Body of pancreas (tissue), 4 donors: ENCODE measurements at places on chromosomes 12 and 14. TPM values are rescaled to one million over a fixed set of nuclear protein-coding genes. Genes with fewer than 3 reads are reported as not detected.
A peak's percentile ranks its signal among the peaks of the same experiment; 100 is the strongest.

- H3K27me3 ChIP-seq, result no peaks in the 10 kb centered on the region
- no peaks in the 10 kb centered on the region for H3K36me3 ChIP-seq
- no peak overlapping the region for H3K27ac ChIP-seq
- H3K4me3 ChIP-seq, result no peak overlapping the region
- no peak for DNase-seq
Observed at GRCh38 chr14:56268673-56269072, 150.5 kb downstream of the PELI2 start.

DNA sequence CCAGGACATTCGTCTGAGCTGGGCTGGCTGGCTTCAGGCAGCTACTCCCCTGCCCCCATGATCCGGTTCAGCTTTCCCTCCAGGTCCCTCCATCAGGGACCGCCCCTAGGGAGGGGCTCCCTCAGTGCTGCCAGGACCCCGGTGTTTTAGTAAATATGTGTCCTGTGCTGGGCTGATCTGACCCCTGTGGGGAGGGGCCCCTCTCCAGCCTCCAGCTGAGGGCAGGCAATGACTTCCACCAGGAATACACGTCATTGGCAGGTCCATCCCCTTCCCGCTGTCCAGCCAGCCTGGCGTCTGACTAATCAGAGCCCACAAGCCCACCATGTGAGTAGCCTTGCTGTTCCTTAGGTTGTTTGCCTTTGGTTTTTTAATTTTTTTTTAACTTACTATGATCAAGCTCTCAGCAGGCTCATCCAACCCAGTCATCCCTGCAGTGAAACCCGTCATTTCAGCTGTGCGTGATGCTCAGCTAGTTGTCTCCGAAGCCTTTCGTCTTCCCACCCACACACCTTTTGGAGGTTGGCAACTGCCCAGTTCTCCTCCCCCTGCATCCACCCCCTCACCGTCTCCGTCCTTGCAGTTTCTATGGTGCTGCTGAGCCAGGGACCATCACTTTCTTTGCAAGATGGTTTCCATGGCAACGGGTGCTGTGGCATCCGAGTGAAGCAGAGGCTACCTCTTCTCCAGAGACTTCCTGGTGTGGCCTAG, 16.0 kb upstream of the SERPINA4 start:
- H3K27ac ChIP-seq, result no peak overlapping the region
- H3K27me3 ChIP-seq, result no peaks in the 10 kb centered on the region
- H3K4me1 ChIP-seq, result peaks cover 14% of the 10 kb centered on the region
- DNase-seq, result no peak

- H3K27ac ChIP-seq, result no peak overlapping the region
- no peaks in the 10 kb centered on the region for H3K36me3 ChIP-seq
- H3K4me3 ChIP-seq, result no peak overlapping the region
- no peaks in the 10 kb centered on the region for H3K27me3 ChIP-seq
- no peak for DNase-seq
Observed at GRCh38 chr12:70648831-70649230, 11.6 kb upstream of the PTPRB start.

GRCh38 chr12:66196806-66197205, 7.8 kb downstream of the IRAK3 start:
- DNase-seq, result no peak
- H3K36me3 ChIP-seq, result no peaks in the 10 kb centered on the region
- H3K4me3 ChIP-seq, result no peak overlapping the region
- H3K4me1 ChIP-seq, result no peaks in the 10 kb centered on the region
- H3K27me3 ChIP-seq, result no peaks in the 10 kb centered on the region

GRCh38 chr14:35938770-35939169, 112.6 kb downstream of the BRMS1L start:
- no peaks in the 10 kb centered on the region for H3K36me3 ChIP-seq
- H3K4me3 ChIP-seq, result no peak overlapping the region
- no peak for DNase-seq

GRCh38 chr12:47610686-47611252, 95.1 kb downstream of the RPAP3 start:
- H3K36me3 ChIP-seq, result no peaks in the 10 kb centered on the region
- no peak overlapping the region for H3K4me3 ChIP-seq
- no peak for DNase-seq
- no peaks in the 10 kb centered on the region for H3K4me1 ChIP-seq
- H3K27ac ChIP-seq, result no peak overlapping the region

GRCh38 chr14:69763761-69764510, 3.0 kb upstream of the SRSF5 start:
- H3K27ac ChIP-seq, result no peak overlapping the region
- no peaks in the 10 kb centered on the region for H3K27me3 ChIP-seq
- no peak overlapping the region for H3K4me3 ChIP-seq
- peaks cover 14% of the 10 kb centered on the region for H3K4me1 ChIP-seq

DNA sequence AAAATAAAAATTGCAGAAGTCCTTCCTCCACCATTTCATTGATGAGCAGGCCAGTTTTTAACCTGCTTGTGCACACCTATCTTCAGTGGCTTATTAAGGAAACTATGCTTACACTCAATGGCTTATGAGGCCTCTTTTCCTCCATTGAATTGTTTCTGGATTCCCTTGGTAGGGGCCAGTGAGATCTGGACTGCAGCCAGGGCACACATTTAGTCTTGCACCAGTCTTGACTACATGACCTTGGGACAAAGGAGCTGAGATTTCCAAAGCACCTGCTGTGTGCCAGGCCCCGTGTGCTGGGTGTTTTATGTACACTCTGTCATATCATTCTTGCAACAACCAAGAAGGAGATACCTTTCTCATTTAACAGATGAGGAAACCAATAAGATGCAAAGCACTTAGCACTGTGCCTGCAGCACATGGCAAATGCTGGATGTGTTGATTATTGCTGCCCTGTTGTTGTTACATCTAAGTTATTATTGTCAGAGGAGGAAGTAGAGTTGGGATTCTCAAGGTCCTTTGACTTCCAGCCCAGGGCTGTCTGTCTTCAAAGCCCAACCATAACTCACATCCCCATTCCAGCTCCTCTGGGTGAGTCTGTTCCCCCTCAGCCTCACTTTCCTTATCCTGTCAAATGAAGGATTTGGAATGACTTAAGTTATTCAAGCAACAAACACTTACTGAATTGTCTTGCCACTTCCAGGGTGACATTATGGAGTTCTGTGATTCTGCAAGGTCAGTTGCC, 31.6 kb upstream of the RIN3 start:
- no peaks in the 10 kb centered on the region for H3K36me3 ChIP-seq
- H3K27me3 ChIP-seq, result no peaks in the 10 kb centered on the region
- H3K27ac ChIP-seq, result no peak overlapping the region
- no peak overlapping the region for H3K4me3 ChIP-seq
- H3K4me1 ChIP-seq, result no peaks in the 10 kb centered on the region

- H3K27me3 ChIP-seq, result no peaks in the 10 kb centered on the region
- no peaks in the 10 kb centered on the region for H3K36me3 ChIP-seq
Observed at GRCh38 chr14:25006961-25007795, 42.8 kb downstream of the STXBP6 start.

- no peak overlapping the region for H3K27ac ChIP-seq
- H3K4me1 ChIP-seq, result peaks cover 18% of the 10 kb centered on the region
- H3K27me3 ChIP-seq, result no peaks in the 10 kb centered on the region
- no peak for DNase-seq
Observed at GRCh38 chr12:59075968-59076490, 155.7 kb upstream of the LRIG3 start.

DNA sequence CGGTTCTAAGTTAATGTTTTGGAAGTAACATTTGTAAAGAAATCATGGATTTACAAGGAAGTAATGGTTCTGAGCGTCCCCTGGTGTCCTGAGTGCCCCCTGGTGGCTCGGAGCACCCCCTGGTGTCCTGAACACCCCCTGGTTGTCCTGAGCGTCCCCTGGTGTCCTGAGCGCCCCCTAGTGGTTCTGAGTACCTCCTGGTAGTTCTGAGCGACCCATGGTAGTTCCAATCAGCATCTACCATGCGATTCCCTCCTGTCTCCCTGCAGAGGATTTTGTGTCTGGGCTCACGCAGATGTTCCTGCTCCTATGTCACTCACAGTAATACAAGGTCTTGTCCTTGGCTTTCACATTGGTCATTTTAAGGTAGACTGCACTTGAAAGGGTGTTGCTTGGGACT, 1352.9 kb downstream of the TMEM121 start:
- no peak overlapping the region for H3K27ac ChIP-seq
- H3K36me3 ChIP-seq, result no peaks in the 10 kb centered on the region
- no peak overlapping the region for H3K4me3 ChIP-seq
- H3K4me1 ChIP-seq, result no peaks in the 10 kb centered on the region

- no peak overlapping the region for H3K4me3 ChIP-seq
- DNase-seq, result no peak
- no peak overlapping the region for H3K27ac ChIP-seq
- peaks cover 21% of the 10 kb centered on the region for H3K36me3 ChIP-seq
Observed at GRCh38 chr14:71076462-71077092, 169.3 kb downstream of the PCNX1 start.

GRCh38 chr14:74347097-74347794, 1.0 kb upstream of the VRTN start:
- no peak overlapping the region for H3K27ac ChIP-seq
- H3K36me3 ChIP-seq, result no peaks in the 10 kb centered on the region
- H3K4me3 ChIP-seq, result no peak overlapping the region
- peaks cover 23% of the 10 kb centered on the region for H3K4me1 ChIP-seq
- DNase-seq, result no peak

- H3K27me3 ChIP-seq, result no peaks in the 10 kb centered on the region
- H3K27ac ChIP-seq, result peak overlapping the region; percentile 23
- H3K4me3 ChIP-seq, result no peak overlapping the region
- no peaks in the 10 kb centered on the region for H3K36me3 ChIP-seq
- DNase-seq, result no peak
- no peaks in the 10 kb centered on the region for H3K4me1 ChIP-seq
Observed at GRCh38 chr12:92457458-92458180, 245.2 kb upstream of the PLEKHG7 start.

- no peaks in the 10 kb centered on the region for H3K36me3 ChIP-seq
- H3K27ac ChIP-seq, result no peak overlapping the region
- no peak for DNase-seq
Observed at GRCh38 chr12:24080465-24080864, 131.0 kb upstream of the SOX5 start.

- no peaks in the 10 kb centered on the region for H3K4me1 ChIP-seq
- no peak overlapping the region for H3K4me3 ChIP-seq
- H3K27ac ChIP-seq, result no peak overlapping the region
- DNase-seq, result no peak
- no peaks in the 10 kb centered on the region for H3K36me3 ChIP-seq
- H3K27me3 ChIP-seq, result no peaks in the 10 kb centered on the region
Observed at GRCh38 chr14:30808576-30808975, 65.8 kb upstream of the COCH start.

DNA sequence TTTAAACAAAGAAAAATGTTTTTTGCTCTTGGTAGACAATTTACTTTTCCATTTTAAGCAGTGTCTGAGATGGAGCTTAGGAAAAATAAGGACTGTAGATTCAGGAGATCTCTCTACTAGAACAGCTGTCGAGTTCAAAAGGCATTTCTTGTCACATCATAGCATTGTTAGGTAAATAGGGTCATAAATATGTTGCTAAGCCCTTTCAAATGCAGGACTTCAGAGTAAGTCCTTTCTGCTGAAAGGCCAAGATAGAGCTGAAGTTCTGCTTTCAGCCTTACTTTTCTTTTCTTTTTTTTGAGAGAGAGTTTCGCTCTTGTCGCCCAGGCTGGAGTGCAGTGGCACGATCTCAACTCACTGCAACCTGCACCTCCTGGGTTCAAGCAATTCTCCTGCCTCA, 98.2 kb downstream of the SYNE2 start:
- H3K4me1 ChIP-seq, result no peaks in the 10 kb centered on the region
- H3K36me3 ChIP-seq, result no peaks in the 10 kb centered on the region
- DNase-seq, result no peak
- H3K27ac ChIP-seq, result no peak overlapping the region
- no peak overlapping the region for H3K4me3 ChIP-seq
- no peaks in the 10 kb centered on the region for H3K27me3 ChIP-seq

- no peaks in the 10 kb centered on the region for H3K27me3 ChIP-seq
- H3K36me3 ChIP-seq, result no peaks in the 10 kb centered on the region
- no peak overlapping the region for H3K27ac ChIP-seq
- no peak for DNase-seq
- H3K4me1 ChIP-seq, result no peaks in the 10 kb centered on the region
Observed at GRCh38 chr14:88359500-88359899, 26.0 kb upstream of the SPATA7 start.

DNA sequence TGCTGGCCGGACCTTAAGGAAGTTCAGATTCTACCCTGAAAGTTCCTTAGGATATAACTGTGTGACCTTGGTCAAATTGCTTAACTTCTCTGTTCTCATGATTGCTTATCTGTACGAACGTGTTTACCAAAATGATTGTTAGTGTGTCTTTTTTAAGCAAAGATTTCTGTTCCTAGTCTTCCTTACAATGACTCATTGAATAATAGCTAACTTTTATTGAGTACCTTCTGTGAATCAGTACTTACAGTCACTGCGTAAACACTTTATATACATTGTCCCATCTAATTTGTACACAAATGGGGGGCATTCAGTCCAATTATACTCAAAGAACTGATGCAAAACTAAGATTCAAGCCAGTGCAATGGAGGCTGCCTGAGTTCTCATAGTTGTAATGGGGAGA, 4.2 kb upstream of the TMEM30B start:
- H3K4me1 ChIP-seq, result peaks cover 38% of the 10 kb centered on the region
- DNase-seq, result no peak
- no peak overlapping the region for H3K4me3 ChIP-seq
- H3K36me3 ChIP-seq, result no peaks in the 10 kb centered on the region
- peak overlapping the region; percentile 23 for H3K27ac ChIP-seq

DNA sequence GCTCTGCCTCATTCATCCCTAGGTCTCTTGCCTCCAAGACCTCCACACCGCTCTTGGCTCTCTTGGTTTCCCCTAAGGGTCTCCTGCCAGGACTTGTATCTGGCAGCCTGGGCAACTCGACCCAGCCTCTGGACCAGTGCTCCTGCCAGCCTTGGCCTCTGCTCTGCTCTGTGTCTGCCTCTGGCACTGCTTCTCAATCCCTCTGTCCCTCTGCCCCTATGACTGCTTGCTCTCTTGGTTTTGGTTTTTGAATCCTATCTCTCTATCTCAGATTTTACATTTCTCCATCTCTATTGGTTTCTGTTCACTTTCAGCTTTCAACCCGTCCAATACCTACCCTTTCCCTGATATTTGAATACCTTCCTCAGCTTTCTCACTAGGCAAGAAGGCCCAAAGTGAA, 6.3 kb downstream of the ITGA5 start:
- H3K27ac ChIP-seq, result peak overlapping the region; percentile 57
- peaks cover 62% of the 10 kb centered on the region for H3K4me1 ChIP-seq
- no peaks in the 10 kb centered on the region for H3K27me3 ChIP-seq
- DNase-seq, result no peak
- no peaks in the 10 kb centered on the region for H3K36me3 ChIP-seq

GRCh38 chr12:95100264-95101190, 27.1 kb upstream of the NR2C1 start:
- no peak overlapping the region for H3K27ac ChIP-seq
- peaks cover 26% of the 10 kb centered on the region for H3K4me1 ChIP-seq
- no peaks in the 10 kb centered on the region for H3K27me3 ChIP-seq
- H3K36me3 ChIP-seq, result no peaks in the 10 kb centered on the region
- no peak overlapping the region for H3K4me3 ChIP-seq
- DNase-seq, result no peak

Gene CCND2
- 88.7 TPM for total RNA-seq

Gene TSPAN11
- total RNA-seq, result 0.66 TPM

Gene POTEG
- total RNA-seq, result not detected

Gene SOX5
- 10.4 TPM for total RNA-seq

Gene TAS2R8
- total RNA-seq, result not detected

Gene NDRG2
- 133 TPM for total RNA-seq

Gene ADCY4
- total RNA-seq, result 14.8 TPM

Gene COL2A1
- total RNA-seq, result not detected

Gene GUCY2C
- not detected for total RNA-seq

Gene EML5
- 3.3 TPM for total RNA-seq

Gene B3GNT4
- total RNA-seq, result not detected
